SK-N-SH treated with all-trans-retinoic acid at 6 μM for 48 hours (cell line): ENCODE measurements at places on chromosomes 11 and 22.

DNA sequence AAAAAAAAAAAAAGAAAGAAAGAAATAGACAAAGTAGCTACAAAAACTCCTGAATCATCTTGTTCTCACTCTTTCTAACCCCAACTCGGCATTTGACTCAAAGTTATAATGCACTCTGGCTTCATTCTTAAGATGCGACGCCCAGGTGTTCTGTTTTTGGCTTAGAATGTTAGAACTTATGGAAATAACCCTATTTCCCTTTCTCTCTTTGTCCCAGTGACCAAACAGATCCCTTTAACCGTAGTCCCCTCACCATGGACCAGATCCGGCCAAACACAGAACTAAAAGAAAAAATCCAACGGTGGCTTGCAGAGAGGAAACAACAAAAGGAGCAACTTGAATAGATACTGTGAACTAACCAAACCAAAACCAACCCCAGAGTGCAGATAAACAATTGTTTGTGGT is 5.3 kb upstream of the ATP5MG start:
- ATAC-seq = no peak

- ATAC-seq = no peak
These were observed 10.7 kb upstream of the GTSE1 start for GRCh38 chr22:46286006-46286405.

DNA sequence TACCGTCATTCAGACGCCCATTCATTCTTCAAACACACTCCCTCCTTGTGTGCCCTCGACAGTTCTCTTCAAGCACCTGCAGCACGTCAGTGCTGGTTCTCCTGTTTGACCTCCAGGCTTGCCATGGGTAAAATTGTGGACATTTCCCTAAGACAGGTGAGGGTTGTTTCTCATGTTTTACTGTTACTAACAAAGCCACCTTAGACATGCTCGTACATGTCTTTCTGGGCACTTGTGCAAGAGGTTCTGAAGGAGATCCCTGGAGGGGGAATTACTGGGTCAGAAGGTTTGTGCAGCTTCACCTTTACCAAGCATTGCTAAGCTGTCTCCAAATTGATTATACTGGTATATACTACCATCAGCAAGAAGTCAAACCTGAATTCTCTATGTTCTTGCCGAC is 189.7 kb upstream of the TMEM45B start:
- ATAC-seq = no peak

DNA sequence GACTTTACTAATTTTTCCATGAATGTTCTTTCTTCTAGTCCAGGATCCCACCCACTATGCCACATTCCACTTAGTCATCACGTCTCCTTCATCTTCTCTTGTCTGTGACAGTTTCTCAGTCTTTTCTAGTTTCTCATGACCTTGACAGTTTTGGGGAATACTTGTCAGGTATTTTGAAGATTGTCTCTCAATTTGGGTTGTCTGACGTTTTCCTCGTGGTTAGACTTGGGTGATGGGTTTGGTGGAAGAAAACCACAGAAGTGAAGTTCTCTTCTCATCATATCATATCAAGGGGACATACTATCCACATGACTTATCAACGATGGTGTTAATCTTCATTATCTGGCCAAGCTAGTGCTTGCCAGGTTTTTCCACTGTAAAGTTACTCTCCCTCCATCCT is 102.4 kb downstream of the LRRC32 start:
- no peak for ATAC-seq

GRCh38 chr11:6315811-6316425 is 4.4 kb downstream of the CAVIN3 start:
- peak; percentile 90 for ATAC-seq
